ENCODE measurements at places on chromosomes 11 and 22.

DNA sequence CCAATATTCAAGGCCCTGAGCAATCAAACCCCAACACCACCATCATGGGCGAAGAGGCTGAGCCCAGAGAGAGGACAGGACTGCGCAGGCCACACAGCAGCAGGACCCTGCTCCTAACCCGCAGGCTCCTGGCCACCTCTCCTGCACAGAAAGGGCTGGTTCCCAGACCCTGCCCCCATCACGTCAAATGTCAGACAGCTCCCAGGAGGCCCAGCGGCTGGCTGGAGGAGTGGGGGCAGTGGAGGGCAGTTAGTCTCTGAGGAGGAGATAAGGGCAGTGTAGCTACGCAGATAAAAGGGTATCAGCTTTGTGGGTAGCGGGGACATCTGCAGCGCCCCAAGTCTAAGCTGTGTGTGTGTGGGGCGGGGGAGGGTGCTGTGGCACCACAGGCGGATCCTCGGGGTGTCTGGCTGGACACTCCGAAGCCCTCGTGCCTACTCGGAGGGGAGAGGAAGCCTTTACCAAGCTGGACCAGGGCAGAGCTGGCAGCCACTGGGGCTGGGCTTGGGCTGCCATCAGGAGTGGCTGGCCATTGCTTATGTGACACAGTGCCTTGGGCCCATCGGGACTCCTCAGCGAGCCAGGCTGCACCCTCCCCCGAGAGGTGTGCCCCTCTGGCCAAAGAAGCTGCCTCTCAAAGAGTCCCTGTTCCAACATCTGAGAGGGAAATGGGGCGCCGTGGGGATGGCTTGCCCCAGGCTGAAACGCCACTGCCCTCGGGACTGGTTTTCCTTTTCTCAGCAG, 21.5 kb downstream of the FADS3 start:
- no peaks in the 10 kb centered on the region for H3K27me3 ChIP-seq
- DNase-seq, result no peak
- no peak overlapping the region for H3K27ac ChIP-seq
- no peak overlapping the region for H3K4me3 ChIP-seq
- 0 out of 2 replicates have a peak, but pooled peaks cover 3% of the 10 kb centered on the region for H3K4me1 ChIP-seq
- H3K36me3 ChIP-seq, result no peaks in the 10 kb centered on the region

GRCh38 chr11:10309163-10310093, 4.6 kb downstream of the ADM start:
- DNase-seq, result peak; percentile 80
- peaks cover 25% of the 10 kb centered on the region for H3K4me1 ChIP-seq
- H3K27ac ChIP-seq, result peak overlapping the region; percentile 98
- H3K27me3 ChIP-seq, result no peaks in the 10 kb centered on the region
- no peak overlapping the region for H3K4me3 ChIP-seq

DNA sequence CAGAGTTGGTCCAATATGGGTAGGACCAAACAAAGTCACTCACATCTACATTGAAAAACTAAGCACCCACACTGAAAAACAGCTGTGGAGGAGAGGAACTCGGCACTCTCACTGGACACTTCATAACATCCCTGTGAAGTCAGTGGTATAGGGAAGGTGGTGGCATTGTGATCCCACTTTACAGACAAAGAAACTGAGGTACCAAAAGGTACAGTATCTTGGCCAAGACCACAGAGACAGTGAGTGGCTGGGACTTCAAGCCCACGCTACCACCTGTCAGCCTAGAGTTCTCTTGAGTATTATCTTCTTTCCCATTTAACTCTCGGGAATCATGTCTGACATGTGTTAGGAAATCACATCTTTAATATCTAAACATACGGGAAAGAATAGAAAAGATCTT, 61.9 kb downstream of the SYN3 start:
- H3K36me3 ChIP-seq, result no peaks in the 10 kb centered on the region
- peaks cover 31% of the 10 kb centered on the region for H3K4me1 ChIP-seq
- H3K27ac ChIP-seq, result no peak overlapping the region
- no peaks in the 10 kb centered on the region for H3K27me3 ChIP-seq
- H3K4me3 ChIP-seq, result no peak overlapping the region

- no peak for DNase-seq
- no peaks in the 10 kb centered on the region for H3K27me3 ChIP-seq
- H3K36me3 ChIP-seq, result no peaks in the 10 kb centered on the region
- no peak overlapping the region for H3K4me3 ChIP-seq
- H3K4me1 ChIP-seq, result no peaks in the 10 kb centered on the region
These were observed 56.0 kb downstream of the CTTN start for GRCh38 chr11:70454197-70454767.

GRCh38 chr11:124751391-124751740, 689 bp downstream of the VSIG2 start:
- no peaks in the 10 kb centered on the region for H3K27me3 ChIP-seq
- peak overlapping the region; percentile 62 for H3K4me3 ChIP-seq
- H3K27ac ChIP-seq, result peak overlapping the region; percentile 90
- peaks cover 60% of the 10 kb centered on the region for H3K4me1 ChIP-seq
- H3K36me3 ChIP-seq, result 0 out of 2 replicates have a peak, but pooled peaks cover 3% of the 10 kb centered on the region

DNA sequence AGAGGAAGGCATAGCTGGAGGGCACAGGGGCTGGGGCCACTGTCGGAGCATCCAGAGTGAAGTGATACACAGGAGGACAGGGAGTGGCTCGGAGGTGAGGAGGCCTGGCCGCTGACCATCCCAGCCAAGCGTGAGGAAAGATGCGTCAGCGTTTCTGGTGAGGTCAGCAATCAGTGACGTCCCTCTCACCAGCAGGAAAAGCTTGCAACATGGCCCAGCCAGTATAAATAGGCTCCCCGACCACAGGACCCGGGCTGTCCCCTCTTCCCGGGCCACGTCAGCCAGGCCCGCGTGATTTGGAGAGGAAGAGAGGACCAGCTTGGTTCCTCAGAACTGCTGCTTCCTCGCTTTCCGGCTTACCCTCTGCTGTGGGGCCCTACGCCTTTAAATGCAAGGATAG, 4.2 kb upstream of the OSM start:
- no peak overlapping the region for H3K4me3 ChIP-seq
- H3K27me3 ChIP-seq, result no peaks in the 10 kb centered on the region
- no peak overlapping the region for H3K27ac ChIP-seq
- no peaks in the 10 kb centered on the region for H3K4me1 ChIP-seq
- no peaks in the 10 kb centered on the region for H3K36me3 ChIP-seq

GRCh38 chr11:19821412-19821875, 108.8 kb downstream of the NAV2 start:
- H3K27ac ChIP-seq, result no peak overlapping the region
- H3K4me3 ChIP-seq, result no peak overlapping the region
- H3K27me3 ChIP-seq, result no peaks in the 10 kb centered on the region
- H3K36me3 ChIP-seq, result no peaks in the 10 kb centered on the region

DNA sequence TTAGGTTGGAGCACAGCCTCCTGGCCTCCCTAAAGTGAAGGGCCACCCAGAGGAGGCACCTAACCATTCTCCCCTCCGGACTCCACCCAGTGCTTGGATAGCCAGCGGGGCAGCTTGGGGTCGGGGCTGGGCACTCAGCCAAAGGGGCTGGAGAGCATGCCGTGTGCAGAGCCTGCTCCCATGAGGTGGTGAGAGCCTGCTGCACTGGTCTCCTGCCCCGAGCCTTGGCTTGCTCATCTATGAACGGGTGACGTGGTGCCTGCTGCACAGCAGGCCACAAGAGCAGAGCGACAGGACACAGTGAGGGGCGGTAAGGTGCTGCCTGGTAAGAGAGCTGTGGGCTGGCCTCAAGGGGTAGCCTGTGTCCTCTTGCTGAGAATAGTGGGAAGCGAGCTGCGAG, 14.0 kb upstream of the CCDC188 start:
- no peaks in the 10 kb centered on the region for H3K4me1 ChIP-seq
- peaks cover 17% of the 10 kb centered on the region for H3K27me3 ChIP-seq
- no peak overlapping the region for H3K4me3 ChIP-seq

DNA sequence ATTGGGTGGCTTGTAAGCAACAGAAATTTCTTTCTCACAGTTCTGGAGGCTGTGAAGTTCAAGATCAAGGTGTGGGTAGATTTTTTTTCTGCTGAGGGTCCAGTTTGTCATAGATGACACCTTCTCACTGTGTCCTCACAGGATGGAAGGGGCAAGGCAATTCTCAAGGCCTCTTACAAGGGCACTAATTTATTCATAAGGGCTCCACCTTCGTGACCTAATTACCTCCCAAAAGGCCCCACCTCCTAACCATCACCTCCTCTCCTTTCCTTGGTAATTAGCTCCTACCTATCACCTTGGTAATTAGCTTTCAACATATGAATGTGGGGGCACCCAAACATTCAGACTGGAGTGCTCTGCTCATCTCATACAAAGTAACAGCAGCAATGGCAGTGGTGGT, 92.3 kb upstream of the CD44 start:
- no peak overlapping the region for H3K4me3 ChIP-seq
- DNase-seq, result no peak
- H3K27me3 ChIP-seq, result no peaks in the 10 kb centered on the region

GRCh38 chr22:17871726-17872458, 97.6 kb upstream of the BID start:
- no peak overlapping the region for H3K4me3 ChIP-seq
- H3K27me3 ChIP-seq, result no peaks in the 10 kb centered on the region
- no peaks in the 10 kb centered on the region for H3K36me3 ChIP-seq
- H3K27ac ChIP-seq, result peak overlapping the region; percentile 26

- DNase-seq, result no peak
- no peaks in the 10 kb centered on the region for H3K27me3 ChIP-seq
- no peaks in the 10 kb centered on the region for H3K36me3 ChIP-seq
- no peak overlapping the region for H3K27ac ChIP-seq
- H3K4me1 ChIP-seq, result peaks cover 39% of the 10 kb centered on the region
These were observed 146.5 kb downstream of the CCDC34 start for GRCh38 chr11:27216270-27217149.

- no peak overlapping the region for H3K27ac ChIP-seq
- DNase-seq, result no peak
- H3K4me1 ChIP-seq, result no peaks in the 10 kb centered on the region
- peaks cover 43% of the 10 kb centered on the region for H3K27me3 ChIP-seq
- H3K36me3 ChIP-seq, result no peaks in the 10 kb centered on the region
These were observed 70.0 kb upstream of the IGLL5 start for GRCh38 chr22:22817468-22818201.

- no peak for DNase-seq
- H3K27ac ChIP-seq, result no peak overlapping the region
- no peaks in the 10 kb centered on the region for H3K27me3 ChIP-seq
- H3K4me3 ChIP-seq, result no peak overlapping the region
These were observed 244.3 kb downstream of the FAM76B start for GRCh38 chr11:95545116-95545875.

DNA sequence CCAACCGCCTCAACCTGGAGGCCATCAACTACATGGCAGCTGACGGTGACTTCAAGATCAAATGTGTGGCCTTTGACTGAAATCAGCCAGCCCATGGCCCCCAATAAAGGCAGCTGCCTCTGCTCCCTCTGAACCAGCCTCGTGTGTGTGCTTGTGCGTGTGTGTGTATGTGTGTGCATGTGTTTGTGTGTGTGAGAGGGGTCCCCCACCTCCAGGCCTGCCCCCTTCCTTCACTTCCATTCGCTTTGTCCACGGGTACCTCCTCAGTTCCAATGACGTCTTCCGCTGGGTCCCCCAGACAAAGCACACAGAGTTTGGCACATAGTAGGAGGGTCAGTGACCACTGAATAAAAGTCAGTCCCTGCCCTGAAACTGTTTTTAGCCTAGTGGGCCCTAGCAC, 4.2 kb downstream of the LGALS1 start:
- H3K27ac ChIP-seq, result no peak overlapping the region
- no peaks in the 10 kb centered on the region for H3K27me3 ChIP-seq
- DNase-seq, result no peak

DNA sequence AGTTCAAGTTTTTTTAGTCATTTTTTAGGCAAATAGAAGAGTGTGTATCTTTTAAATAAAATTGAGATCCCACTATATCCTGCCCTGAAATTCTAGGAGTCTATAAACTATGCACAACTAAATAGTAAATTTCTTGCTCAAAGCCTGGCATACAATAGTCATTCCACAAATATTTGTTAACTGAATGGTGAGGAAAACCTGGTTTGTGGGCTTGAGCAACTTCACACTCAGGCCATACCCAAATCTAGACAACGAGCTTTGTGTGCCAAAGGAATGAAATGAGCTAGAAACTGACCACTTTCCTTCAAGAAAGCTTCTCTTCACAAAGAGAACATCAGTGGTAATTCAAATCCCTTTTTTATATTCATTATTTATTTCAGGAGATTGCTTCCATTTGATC, 39.6 kb upstream of the AMOTL1 start:
- H3K27me3 ChIP-seq, result no peaks in the 10 kb centered on the region
- H3K27ac ChIP-seq, result peak overlapping the region; percentile 31
- DNase-seq, result peak; percentile 82
- no peaks in the 10 kb centered on the region for H3K36me3 ChIP-seq
- peaks cover 64% of the 10 kb centered on the region for H3K4me1 ChIP-seq

DNA sequence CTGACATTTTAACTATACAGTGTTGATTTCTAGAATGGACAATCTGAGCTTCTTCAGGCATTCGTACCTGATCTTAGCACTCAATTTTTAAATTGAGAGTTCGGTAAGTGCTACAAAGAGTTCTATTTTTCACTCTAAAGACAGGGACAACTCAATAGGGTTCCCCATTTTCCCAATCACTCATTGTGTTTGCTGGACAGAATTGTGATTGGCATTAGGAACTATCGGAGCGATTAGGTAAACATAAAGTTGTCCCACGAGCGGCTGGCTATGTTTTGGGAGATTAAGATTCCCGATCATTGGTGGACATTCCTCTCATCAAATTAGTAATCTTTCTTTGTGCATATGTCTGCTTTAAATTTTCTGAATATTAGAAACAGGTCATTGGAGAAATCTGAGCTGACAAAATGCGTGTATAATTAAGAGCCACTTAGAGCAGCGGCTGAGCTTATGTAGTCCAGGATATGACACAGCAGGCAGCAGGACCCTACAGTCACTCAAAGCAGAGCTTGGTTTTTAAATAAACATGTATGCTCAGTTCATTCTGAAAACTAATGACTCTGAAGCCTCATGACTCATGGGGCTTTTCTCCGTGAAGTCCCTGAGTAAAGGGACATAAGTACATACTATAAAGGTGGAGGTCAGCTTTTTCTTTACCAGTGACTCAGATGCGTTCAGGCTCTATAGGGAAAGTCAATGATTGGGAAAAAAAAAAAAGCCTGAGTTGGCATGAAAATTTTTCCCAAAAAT, 109.4 kb downstream of the GRIA4 start:
- no peak overlapping the region for H3K4me3 ChIP-seq
- H3K27me3 ChIP-seq, result no peaks in the 10 kb centered on the region
- H3K36me3 ChIP-seq, result no peaks in the 10 kb centered on the region
- no peak overlapping the region for H3K27ac ChIP-seq
- H3K4me1 ChIP-seq, result no peaks in the 10 kb centered on the region

Data from PC-9 (cell line).